ENCODE measurements at places on chromosomes 6 and 20.

GRCh38 chr20:41387444-41387851 lies 20.8 kb upstream of the EMILIN3 start:
- DNase-seq = no peak

- DNase-seq = no peak
Observed at GRCh38 chr6:73285674-73286283, 22.8 kb upstream of the KHDC1 start.

DNA sequence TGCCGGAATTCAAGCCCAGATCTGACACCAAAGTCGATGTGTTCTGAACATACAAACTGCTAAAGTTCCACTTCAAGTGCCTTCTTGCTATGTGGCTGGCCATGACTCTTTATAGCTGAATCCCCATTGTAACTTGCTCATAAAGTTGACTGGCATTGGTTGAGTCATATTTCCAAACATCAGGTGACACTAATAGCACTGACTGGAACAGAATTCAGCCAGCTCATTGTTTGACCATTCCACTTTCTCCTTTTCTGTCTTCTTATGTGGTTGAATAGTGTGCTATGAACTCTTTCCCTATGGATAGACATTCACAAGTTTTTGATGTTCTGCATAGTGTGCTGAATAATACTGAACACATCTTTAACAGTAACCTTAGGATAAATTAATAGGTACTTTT lies 266.2 kb upstream of the ZFP64 start:
- no peak for DNase-seq

- no peak for DNase-seq
Observed at GRCh38 chr20:1827974-1828785, 67.0 kb upstream of the SIRPA start.

- no peak for DNase-seq
Observed at GRCh38 chr20:38034108-38034649, 633 bp downstream of the RPRD1B start.

DNA sequence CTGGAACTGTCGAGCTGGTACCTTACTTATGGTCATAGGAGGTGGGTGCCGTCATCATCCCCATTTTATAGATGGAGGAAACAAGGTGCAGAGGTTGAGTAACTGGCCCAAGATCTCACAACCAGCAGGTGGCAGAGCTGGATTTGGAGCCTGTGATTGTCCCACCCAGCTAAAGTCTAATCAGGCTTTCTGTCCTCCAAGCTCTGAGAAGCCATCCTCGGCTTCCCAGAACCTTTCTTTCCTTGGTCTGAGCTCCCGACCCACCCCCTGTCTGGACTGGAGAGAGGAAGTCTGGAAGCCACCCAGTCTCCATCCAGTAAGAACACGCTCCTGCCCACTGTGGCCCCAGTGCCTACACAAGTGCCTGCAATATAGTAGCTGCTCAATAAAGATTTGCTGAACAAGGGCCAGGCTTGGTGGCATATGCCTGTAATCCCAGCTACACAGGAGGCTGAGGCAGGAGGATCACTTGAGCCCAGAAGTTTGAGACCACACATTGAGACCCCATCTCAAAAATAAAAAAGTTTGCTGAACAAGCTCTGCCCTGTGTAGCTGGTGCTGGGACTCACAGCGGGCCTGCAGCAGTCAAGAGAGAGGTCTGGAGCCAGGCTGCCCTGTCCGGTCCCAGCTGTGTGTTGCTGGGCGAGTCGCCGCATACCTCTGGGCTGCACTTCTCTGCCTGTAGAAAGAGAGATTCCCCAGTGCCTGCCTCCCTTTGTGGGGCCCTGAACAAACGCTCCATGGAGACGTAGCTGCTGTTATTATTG lies 32.5 kb upstream of the DLGAP4 start:
- DNase-seq = no peak

DNA sequence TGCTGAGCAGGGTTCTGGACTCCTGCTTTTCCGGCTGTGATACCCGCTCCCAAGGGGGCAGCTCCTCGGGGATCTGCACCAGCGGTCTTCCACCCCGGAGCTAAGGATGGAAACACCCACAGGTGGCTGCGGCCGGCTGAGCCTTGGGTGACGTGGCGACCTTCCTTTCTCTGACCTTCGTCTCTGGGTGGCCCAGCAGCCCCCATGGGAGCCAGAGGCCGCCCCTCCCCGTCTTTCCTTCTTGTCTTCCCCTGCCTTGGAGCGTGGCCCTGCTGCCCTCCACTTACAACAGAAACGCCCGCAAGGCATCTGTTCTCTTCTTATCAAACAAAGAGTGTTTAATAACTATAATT lies 405.7 kb downstream of the TAF4 start:
- no peak for DNase-seq

GRCh38 chr6:160439751-160440150 lies 91.6 kb downstream of the SLC22A3 start:
- DNase-seq = no peak

DNA sequence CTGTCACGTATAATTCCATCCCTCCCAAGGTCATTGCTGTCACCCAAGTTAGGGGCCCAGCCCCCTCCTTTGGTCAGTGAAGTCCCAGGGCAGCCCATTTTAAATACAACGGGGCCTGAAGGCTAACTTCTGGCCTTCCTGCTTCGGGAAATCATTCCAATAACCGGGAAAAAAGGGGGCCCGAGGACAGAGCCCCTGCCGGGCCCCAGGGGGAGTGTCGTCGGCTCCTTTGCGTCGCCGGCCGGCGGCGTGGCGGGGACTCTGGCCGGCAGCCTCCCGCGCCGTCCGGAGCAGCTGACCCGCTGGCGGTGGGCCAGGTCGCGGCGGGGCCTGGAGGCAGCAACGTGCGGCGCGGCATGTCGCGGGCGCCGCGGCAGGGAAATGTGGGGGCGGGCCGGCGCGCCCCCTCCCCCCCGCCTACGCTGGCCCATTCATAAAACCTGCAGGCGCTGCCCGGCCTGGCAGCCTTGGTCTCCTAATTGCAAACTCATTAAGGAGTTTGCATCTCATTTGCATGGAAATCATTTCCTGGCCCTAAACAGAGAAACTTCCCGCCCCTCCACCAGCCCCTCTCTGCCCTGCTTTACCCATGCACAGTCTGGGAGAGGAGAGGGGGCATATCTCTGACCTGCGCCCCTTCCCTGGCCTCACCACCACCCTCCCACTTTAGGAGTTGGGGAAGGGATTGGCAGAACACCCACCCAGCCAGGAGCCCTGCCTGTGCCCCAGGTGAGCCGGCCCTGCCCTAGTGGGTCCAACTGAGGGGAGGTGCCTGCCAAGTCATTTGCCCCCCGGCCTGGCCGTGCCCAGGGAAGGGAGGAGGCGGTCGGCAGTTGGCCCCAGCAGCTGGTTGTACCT lies 50.7 kb downstream of the MRPL14 start:
- DNase-seq = no peak

DNA sequence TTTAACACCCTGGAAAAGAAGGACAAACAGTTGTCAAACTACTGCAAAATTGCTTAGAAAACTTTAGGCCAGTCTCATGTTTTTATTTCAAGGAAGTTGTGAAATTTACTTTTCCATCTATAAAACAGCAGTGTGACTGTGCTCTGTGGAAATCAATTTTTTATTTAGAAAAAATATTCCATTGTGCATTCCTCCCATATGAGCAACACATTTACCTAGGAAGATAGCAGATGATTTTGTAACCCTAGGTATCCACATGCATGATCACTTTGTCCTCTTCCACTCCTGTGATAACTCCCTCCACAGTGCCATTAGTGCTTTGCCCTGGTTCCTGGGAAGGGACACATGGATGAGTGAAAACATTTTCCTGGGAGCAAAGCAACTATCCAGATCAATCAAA lies 70.0 kb upstream of the SHLD1 start:
- no peak for DNase-seq

GRCh38 chr20:5197270-5197827 lies 70.5 kb downstream of the CDS2 start:
- no peak for DNase-seq

GRCh38 chr20:30610751-30611150 lies 646.7 kb upstream of the DEFB115 start:
- no peak for DNase-seq

DNA sequence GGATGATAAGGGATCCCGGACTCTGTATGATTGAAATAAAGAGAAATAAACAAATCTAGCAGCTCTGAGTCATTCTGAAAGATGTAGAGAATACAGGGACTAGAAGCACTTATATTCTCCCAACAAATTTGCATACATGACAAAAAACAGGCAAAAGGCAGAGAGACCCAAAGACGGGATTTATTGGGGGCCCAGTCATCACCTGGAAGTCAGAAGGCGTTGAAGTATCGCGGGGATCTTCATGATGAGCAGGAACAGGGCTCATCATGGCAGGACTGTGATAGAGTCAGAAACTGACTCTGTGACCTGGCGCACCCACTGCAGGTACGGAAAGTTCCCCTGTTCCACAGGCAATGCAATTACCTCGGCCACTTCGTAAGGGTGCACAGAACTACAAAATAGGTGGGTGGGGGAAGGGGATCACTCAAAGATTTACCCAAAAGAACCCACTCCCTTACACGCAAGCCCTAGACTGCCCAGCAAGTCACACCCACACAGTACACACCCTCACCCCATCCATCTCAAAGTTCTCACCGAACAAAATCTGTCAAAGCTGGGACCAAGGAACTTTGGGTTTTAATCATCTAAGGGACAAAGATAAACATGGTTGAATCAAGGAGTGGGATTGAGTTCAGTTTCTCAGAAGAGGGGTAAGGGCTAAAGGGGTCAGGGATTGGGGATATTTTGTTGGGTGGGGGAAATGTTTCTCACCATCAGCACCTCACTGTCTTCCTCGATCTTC lies 1.4 kb downstream of the CUTA start:
- DNase-seq = no peak

DNA sequence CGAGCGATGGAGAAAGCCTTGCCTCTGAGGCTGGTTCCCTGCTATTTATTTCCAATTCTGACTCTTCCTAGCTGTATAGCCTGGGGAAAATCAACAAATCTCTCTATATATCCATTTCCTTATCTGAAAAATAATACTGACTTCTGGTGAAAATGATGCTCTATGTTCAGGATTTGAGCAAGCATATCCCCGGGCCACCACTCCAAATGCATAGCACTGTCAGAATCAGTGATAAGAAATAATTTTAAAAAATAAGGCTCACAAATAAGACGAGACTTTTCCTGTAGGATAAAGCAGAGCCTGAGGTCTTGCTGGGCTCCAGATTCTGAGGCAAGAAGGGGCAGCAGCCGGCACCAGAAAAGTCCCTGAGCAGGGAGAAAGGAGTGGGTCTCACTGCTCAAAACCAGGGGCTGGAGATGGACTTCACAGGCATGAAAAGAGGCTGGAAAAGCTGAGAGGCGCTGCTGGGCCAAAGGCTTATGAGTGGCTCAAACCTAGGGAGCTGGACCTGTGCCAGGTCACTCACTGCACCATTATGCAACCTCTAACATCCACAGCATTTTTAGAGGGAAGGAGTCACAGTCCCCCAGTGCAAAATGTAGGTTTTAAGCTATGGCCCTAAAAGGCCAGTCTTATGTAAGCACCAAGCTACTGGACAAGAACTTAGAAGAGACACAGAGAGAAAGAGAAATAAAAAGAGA lies 48.1 kb upstream of the SLC17A4 start:
- no peak for DNase-seq

DNA sequence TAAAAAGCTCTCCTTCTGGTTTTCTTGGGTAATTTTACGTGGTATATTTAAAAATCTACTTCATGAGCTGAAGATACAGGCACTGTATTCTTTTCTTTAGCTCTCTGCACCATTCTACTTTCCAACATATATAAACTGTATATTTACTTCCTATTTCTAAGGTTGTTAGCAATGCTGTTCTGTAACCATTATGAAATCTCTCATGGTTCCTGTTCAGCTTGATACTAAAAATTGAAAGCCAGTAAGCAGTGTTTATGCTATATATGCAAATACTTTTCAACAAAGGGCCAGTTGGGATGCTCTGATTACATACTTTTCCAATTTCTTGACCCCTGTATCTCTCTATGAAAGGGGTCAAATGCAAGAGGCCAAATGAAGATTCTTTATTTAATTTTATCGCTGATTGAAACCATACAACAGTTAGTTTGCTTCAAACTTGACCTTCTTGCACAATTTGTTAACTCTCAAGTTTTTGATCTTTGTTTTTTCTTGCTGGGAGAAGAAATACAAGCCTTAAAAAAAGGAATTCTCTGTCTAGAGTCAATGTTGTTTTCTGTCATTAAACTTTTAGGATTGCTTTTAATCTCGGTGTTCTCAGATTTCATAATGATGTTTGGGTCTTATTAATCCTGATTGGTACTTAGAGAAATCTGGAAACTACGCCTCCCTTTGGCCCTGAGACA lies 223.2 kb downstream of the PRL start:
- no peak for DNase-seq

- DNase-seq = no peak
Observed at GRCh38 chr20:60049601-60050000, 91.4 kb downstream of the CDH26 start.

DNA sequence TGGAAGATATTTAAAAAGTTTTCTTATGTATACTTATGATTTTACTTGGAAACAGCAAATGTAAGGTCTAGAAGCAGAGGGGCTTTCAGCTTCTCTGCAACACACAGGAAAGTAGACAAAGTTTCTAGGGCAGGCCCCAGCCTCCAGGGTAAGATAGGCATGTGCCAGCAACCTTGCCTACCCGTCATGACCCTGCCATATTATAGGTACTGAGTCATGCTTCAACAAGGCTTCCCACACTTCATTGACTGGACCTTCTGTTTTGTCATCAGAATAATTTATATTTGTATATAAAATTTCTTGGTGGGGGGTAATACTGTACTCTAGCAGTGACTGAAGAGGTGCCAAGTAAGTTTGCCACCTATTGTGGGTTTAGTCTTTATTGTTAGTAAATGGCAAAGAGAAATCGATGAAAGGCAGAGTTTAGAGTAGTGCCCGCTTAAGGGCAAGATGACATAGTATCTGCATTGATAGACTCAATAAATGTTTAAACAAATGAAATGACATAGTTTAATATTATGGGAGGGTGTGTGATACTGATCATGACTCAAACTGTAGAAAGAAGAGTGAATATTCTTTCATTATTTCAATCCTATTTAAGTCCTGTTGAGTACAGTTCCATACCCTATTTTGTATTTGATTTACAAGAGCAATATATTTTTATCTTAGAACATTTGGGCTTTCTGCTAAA lies 95.6 kb downstream of the JARID2 start:
- no peak for DNase-seq

GRCh38 chr20:23146857-23147637 lies 60.9 kb upstream of the CD93 start:
- no peak for DNase-seq

- no peak for DNase-seq
Observed at GRCh38 chr20:15455279-15455678, 1117.9 kb upstream of the FLRT3 start.

GRCh38 chr6:118325220-118325860 lies 222.8 kb upstream of the PLN start:
- no peak for DNase-seq

DNA sequence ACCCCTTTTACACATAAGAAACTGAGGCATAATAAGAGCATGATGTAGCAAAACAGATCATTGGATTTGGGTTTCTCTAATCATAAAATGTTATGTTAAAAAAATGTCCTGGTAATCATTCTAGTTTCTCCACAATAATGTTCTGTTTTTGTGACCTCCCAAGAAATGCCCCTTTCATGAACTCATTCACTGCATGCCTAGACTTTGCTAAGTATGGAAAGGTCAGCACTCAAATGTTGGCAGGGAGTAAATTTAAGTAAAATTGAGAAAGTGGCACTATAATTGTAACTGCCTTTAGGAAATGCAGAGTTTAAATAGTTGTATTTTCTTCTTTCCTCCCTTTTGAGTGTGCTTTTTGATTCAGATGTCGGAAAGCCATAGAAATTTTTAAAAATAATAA lies 48.5 kb upstream of the ID4 start:
- DNase-seq = no peak

Data from activated naive CD4-positive, alpha-beta T cell (primary cell).